ENCODE measurements at places on chromosomes 5 and 9.
A peak's percentile ranks its signal among the peaks of the same experiment; 100 is the strongest.

DNA sequence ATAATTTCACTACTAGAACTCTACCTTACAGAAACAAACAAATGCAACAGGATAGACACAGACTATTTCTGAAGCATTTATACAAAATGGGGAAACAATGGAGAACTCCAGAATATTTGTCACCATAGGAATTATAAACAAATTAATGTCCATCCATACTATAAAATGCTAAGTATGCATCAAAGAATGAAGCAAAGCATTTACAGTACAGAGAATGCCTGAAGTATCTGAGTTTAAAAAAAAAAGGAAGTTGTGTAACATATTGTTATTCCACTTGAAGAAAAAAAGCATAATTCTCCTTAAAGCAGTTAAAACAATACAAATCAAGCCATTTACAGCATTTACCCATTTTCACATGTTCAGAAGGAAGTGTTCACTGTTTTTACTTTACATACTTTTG lies 53.0 kb downstream of the DROSHA start:
- no peak for DNase-seq

DNA sequence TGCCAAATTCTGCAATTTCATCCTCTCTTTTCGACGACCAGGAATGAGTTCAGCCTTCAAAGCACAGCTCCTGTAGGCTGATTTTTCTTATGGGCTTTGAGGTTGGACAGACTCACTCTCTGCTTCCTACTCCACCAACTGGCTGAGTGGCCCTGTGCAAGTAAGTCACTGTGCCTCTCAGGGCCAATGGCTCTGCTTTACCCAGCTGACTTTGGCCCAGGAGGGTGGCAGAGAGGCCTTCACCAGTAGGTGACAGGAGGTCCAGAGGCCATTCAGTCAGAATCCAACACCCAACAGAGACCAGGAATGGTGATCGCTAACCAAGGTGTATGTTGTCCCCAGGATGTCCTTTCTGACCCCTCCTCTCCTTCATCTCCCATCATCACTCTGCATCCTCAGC lies 49.5 kb upstream of the ALDH1B1 start:
- no peak for DNase-seq

- no peak for DNase-seq
These were observed 81.1 kb downstream of the PJA2 start for GRCh38 chr5:109328626-109329025.

- DNase-seq = no peak
These were observed 89.5 kb downstream of the EPB41L4A start for GRCh38 chr5:112329419-112330090.

- no peak for DNase-seq
These were observed 266.4 kb upstream of the IRX4 start for GRCh38 chr5:2149195-2149539.

GRCh38 chr9:6733257-6733656 lies 24.5 kb upstream of the KDM4C start:
- no peak for DNase-seq

DNA sequence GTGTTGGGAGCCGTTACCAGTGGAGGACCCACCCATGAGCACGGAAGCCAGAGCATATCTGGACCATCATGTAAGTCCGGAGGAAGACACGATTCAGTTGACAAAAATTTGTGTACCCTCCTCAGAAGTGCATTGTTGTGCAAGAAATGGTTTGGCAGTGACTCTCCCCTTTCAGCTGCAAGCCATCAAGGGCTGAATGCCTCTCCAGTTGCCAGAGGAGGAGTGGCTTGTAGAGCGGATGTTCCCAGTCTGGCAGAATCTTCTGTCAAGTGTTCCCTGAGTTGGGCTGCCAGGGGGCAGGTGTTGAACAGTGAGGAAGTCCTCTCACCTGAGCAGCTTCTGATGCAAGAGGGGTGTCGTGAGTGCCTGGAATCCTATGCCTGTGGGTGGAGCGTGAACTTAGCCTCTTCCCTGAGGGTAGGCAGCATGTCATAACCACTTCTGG lies 27.6 kb upstream of the CDKN2AIPNL start:
- peak; percentile 64 for DNase-seq

DNA sequence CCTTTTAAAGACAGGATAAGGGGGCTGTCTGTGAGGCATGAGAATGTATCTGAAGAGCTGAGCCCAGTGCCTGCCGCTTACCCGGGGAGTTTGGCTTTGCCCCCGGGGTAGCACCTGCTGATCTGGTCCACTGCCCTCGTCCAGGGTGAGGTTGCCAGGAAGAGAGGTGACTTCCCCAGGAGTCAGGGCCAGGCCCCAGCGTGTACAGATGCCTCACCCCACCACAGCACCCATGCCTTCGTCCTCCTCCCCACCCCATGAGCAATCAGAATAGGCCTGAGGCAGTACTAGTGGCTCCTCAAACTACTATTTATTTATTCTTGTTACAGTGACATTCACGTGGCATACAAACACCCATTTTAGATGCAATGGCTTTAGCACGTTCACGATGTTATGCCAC lies 15.7 kb upstream of the AIF1L start:
- DNase-seq = no peak

GRCh38 chr9:75845806-75846205 lies 44.7 kb upstream of the PCSK5 start:
- DNase-seq = no peak

DNA sequence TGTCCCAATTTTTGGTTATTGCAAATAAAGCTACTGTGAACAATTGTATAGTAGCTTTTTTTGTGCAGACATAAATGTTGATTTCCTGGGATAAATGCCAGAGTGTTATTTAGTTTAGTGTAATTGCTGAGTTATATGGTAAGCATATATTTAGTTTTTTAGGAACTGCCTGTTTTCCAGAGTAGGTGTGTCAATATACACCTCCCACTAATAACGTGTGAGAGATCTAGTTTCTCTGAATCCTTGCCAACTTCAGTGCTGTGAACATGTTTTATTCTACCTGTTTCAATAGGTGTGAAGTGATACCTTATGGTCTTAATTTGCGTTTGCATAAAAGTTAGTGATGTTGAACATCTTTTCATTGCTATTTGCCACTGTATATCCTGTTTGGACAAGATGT lies 9.1 kb upstream of the OR2S2 start:
- no peak for DNase-seq

- DNase-seq = no peak
These were observed 242.6 kb downstream of the DENND1A start for GRCh38 chr9:123687246-123687751.

DNA sequence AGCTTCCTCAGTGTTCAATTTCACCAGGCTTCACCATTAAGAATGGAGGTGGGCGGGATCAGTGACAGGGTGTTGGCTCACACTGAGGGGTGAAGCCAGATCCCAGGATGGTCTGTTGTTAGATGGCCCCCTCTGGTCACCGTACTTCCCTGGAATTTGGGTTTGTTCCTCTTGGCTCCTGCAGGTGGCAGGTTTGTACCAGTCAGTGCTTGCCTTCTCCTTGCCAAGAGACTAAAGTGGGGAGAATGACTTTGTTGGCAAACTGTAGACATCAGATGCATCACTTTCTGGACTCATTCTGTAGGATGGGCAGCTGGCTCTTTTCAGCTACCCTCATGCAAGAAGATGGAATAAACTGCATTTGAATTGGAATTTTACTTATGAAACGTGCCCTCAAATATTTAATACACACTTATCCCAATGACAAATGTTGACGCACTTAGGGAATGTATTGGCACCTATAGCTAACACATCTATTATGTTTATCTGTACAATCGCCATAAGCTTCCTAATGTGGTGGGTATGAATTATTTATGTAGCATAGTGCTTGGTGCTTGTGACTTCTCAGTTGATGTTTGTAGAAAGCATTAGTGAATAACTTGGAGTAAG lies 31.4 kb upstream of the ANKRD55 start:
- peak; percentile 63 for DNase-seq

DNA sequence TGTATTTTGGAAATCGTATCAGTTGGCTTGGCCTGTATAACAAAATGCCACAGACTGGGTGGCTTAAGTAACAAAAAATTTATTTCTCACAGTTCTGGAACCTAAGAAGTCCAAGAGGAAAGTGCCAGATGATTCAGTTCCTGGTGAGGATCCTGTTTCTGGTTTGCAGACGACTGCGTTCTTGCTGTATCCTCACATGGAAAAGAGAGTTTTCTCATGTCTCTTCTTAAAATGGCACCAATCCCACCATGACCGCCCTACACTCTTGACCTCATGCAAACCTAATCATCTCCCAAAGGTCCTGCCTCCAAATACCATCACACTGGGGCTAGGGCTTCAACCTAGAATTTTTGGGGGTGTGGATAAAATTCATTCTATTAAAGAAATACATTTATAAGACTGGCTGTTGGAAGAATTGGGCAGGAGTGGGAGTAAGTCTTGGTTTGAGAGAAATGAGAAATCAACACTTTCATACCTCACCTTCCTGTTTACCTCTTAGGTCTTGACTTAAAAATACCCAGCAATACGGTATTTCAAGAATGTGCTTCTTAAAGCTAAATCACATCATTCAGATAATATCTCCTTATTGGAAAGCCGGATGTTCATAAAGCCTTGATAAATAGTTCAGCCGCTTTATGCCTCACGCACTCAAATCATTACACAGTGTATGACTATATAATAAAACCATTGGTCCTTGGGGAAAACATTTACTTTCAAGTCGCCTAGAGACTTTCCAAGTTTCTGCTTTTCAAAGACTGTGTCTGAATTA lies 28.7 kb downstream of the PTTG1 start:
- no peak for DNase-seq

GRCh38 chr9:97153967-97154366 lies 115.0 kb upstream of the CTSV start:
- DNase-seq = no peak
